HuH-7.5 (cell line): ENCODE measurements at places on chromosomes 16 and 17.

DNA sequence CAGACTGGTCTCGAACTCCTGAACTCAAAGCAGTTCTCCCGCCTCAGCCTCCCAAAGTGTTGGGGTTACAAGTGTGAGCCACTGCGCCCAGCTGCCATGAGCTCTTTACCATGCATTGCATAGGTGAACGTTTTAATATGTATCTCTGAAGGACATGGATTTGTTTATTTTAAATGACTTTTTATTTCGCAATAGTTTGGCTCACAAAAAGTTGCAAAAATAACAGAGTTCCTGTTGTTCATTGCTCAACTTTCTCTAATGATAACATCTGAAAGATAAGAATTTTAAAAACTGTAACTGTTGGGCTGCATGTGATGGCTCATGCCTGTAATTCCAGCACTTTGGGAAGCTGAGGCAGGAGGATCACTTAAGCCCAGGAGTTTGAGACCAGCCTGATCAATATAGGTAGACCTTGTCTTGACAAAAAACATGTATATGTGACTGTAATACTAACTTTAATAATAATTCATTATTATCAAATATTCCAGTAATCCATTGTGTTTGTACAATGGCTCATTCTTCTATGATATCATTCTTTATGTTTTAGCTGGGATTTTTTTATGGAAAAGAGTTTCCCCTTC, 80.1 kb downstream of the ABCC1 start:
- DNase-seq: no peak

DNA sequence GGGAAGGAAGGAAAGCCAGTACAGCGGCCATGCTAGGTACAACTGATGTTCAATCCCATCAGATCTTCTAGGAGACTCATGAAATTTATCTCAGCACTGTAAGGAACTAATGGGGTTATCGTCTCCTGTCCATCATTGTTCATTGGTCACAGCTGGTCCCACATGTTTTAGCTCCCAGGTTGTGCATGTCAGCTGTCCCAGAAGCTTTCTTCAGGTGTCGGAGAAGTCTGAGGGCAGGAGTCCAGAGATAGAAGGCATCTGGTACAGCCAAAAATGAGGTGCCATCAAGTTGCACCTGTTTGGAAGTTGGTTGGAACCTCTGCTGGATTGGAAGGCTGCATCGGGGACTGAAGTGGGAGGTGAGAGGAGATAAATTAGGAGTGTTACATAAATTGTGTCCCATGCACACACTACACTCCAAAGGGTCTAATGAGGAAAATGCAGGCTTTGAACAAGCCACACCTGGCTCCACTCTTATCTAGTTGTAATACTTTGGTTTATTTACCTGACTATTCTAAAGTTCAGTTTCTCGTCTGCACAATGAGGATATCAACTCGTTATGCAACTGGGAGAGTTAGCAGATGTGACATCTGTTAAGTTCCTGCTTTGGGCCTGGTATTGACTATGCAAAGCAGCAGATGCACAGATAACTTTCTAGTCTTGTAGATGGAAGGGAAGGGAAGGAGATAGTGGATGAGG, 62.9 kb downstream of the MAP2K6 start:
- DNase-seq: no peak

GRCh38 chr17:68969101-68969500, 13.9 kb upstream of the ABCA8 start:
- no peak for DNase-seq

GRCh38 chr17:70310221-70310672, 140.9 kb downstream of the KCNJ2 start:
- DNase-seq: no peak

- DNase-seq: no peak
Measured at GRCh38 chr17:57860414-57860999, 10.7 kb upstream of the MRPS23 start.

DNA sequence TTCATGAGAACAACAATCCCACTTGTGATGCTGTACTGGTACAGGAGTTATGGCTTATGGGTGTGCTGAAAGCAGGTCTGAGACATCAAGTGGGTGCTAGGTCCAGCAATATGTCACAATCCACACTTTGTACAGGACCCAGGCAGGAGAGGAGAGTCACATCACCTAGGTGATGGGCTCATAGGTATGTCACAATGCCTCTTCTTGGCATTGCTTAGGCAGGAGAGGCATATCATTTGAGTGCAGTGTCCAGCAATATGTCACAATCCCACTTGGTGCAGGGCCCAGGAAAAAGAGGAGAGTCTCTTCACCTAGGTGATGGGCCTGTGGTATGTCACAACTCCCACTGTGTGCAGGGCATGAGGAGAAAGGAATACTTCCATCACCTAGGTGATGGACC, 2110.0 kb downstream of the TP53TG3F start:
- no peak for DNase-seq

DNA sequence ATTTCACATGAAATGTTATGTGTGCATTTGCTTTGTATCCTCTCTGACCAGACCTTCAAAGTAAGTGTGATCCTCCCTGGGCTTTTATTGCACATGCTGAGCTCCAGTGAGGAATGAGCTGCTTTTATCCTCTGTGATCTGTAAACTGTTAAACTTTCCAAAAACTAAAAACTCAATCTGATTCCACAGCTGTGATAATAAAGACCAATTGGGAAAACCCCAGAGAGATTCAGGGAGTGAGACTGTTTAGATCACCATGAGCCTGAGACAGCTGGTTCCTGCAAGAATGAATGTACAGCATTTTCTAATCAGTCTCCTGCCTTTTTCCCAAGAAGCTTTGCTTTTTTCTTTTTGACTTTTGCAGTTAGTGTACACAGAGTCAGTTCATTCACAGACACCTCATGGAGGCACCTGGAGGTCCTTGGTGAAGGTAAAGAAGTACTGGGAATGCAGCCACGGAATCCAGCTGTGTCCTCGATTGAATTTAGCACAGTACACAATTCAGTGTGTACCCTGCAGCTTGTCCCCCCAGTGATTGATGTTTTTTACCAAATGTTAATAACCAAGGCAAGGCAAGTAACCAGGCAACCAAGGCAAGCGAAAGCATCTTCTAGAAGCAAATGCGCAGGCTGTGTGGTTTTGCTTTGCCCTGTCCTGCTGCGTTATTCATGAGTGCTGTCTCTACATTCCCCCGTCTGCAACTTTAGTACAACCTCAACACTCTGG, 182.6 kb downstream of the LGALS9B start:
- no peak for DNase-seq

GRCh38 chr16:14111713-14112538, 40.8 kb downstream of the MRTFB start:
- DNase-seq: no peak

- DNase-seq: no peak
Measured at GRCh38 chr17:39933912-39934311, 6.4 kb downstream of the LRRC3C start.

DNA sequence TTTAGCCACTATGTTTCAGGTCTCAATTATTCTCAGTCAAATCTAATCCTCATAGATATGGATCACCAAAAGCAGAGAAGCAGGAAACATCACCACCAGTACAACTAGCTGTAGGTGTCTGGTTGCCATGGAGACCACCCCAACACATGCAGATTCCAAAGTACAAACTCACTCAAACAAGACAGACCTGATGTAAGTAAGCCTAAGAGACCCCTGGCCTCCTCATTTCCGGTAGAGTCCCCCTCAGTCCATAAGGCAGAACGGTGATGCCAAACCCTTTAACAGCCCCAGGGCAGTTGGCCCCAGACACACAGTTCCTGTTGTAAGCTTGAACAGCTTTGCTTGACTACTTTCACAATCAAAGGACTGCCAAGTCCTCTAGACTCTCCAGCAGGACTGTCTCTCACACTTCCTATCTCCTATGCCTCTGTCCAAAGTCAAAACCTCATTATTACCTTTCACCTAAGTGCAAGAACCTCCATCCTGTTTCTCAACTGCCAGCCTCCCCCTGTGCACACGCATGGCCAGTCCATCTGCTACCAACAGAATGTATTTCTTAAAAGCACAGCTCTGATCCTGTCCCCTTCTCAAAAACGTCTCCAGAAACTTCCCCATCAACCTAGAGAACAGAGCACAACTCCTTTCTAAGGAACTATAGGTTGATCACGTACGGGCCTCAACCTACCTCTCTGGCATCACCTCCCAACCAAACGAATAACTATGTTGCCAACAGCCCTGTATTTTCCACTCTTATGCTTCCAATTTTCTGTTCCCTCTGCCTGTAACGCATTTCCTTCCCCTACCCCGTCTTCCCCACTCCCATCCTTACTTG, 23.9 kb downstream of the SLC39A11 start:
- DNase-seq: peak; percentile 42

GRCh38 chr17:39364236-39365025, 37.0 kb downstream of the FBXL20 start:
- no peak for DNase-seq

DNA sequence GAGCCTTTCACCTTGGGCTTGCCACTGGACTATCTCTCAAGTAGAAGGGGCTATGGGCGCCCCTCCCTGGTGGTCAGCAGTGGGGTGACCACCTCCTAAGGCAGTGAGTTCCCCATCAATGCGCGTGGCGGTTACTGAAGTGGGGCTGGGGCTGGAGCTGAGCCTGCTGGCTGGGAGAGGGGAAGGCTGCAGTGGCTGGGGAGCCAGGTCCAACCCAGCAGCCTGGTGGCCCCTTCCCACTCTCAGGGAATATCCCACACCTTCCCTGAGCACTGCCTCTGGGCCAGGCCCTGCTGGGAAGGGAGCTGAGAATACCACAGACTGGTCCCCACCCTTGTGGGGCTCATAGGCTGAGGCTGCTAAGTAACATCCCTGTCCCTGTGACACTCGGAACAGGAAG, 19.8 kb upstream of the MPRIP start:
- DNase-seq: no peak

GRCh38 chr16:68035227-68035626, 12.1 kb downstream of the DUS2 start:
- DNase-seq: no peak

- DNase-seq: no peak
Measured at GRCh38 chr16:80664226-80664625, 123.4 kb downstream of the DYNLRB2 start.

DNA sequence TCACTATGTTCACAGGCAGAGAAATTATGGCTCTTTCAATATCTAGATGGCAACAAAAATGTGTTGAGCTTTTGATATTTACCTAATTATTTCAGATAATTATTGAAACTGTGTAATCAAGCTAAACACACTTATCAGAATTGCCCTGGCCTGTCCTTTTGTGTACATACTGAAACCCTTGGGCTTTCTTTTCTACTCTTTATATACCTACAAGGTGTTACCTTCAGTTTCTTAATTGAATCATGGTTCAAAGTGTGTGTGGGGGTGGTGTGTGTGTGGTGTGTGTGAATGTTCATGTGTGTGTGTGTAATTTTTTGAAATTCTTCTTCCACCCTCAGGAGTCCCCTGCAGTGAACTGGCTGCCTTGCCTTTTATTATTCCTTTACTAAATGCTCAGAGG, 506.8 kb upstream of the SOX9 start:
- no peak for DNase-seq

DNA sequence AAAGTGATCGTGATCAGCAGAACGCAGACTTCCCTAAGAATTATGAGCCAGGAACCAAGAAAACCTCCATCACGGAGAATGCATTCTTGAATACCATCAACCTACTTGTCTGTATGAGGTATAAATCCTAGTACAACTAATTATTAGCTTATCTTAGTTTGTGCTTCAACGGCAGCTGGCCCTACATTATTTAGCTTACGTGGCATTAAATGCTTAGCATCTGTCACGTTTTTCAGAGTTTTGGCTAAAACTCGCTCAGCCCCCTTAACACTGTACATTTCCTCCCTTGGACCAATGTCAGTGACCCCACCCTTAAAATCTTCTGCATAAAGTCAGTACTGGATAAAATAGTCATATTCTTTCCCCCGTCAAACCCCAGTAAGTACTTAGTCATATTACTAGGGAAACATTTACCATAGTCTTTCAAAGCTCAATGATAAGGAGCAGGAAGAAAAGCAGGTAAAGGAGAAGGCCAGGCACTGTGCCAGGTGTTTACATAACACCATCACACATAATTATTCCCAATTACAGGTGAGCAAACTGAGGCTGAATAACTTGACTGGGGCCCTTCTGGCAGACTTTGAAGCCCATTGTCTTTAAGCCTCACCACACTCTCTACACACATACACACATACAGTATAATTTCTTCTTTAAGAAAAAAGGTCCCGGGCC, 16.6 kb upstream of the TXNDC11 start:
- DNase-seq: no peak

GRCh38 chr17:66511135-66511534, 208.7 kb downstream of the PRKCA start:
- DNase-seq: no peak

DNA sequence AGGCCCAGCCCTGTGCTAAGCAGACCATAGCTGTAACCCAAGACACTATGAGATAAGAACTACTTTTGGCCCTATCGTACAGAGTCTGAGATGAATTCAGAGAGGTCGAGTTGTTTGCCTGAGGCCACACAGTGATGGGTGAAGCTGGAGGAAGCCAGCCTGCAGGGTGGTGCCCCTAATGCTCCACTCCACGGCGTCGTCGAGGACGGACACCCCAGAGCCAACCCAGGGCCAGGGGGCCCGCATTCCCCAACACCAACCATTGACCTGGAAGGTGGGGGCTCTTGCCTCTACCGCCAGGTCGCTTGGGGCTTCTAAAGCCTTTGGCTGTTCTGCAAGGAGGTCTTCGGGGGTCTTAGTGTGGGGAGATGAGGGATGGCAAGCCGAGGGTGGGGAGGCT, 84.1 kb downstream of the IRF8 start:
- no peak for DNase-seq

DNA sequence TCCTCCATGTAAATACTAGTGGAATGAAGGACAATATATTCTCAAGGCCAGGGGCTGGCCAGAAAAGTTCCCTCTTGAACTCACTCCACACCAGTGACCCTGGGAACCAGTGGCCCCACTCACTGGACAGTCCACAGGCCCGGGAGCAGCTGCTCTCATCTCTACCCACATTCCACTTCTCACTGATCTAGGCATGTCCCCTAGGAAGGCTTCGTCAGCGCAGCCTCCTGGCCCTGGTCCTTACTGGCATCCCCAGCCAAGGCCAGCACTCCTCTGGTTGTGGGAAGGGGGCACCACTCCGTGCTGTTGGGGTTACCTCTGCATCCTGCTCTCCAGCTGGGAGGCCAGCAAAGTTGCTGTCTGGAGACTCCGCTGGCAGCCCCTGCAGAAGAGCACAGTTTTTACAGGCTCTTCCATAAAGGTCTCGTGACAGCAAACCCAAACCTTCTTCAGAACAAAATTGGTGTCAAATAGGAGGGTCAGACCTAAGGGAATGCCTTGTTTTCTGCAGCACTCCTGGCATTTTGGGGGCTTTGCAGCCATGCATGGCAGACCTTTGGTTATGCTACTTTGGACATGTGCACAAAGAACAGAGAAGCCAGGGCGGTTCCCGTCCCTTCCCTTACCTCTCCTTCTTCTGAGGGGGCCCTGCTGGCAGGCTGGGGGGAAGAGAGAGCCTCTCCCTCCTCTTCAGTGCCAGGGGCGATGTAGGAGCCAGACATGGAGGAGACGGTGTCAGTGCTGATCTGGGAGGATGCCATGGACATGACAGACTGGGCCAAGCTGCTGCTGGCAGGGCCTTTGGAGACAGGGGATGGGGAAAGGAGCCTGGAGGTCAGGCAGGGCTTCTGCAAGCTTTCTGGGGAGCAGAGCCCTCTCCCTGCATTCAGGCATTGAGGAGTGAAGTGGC, 14.1 kb upstream of the FOXJ1 start:
- DNase-seq: no peak

- no peak for DNase-seq
Measured at GRCh38 chr17:802901-803881, 21.0 kb downstream of the MRM3 start.
